Stimulated activated CD4-positive, alpha-beta T cell treated with anti-CD3 and anti-CD28 coated beads, Interleukin-15, amount 100 ng/mL, for 48 hours (primary cell): ENCODE measurements at places on chromosomes 6 and 20.

DNA sequence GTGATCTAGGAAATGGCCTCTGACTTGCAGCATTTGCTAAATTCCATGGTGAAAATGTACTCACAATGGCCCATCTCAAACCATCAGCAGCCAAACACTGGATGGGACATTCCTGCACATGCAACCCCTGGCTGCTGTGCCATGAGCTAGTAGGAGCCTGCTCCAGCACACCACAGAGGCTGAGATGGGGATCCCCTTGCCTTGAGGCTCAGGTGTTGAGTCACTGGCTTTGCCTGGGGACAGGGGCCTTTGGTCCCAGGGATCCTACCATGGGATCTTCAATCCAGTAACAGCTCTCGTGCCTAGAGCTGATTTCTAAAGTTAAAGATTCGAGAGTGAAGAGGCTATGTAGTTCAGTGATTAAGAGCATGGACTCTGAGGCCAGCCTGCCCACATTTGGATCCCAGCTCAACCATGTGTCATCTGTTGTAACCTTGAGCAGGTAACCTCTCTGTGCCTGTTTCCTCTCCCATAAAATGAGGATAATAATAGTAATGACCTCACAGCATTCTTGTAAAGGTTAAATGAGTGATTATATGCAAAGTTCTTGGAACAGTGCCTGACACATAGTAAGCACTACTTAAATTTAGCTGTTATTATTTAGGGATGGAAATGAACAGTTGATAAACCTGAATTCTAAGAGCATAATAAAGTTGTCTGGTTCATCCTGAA lies 16.4 kb downstream of the FOXQ1 start:
- no peak for DNase-seq

- DNase-seq, result no peak
Observed at GRCh38 chr6:36132246-36132895, 2.1 kb downstream of the MAPK13 start.

DNA sequence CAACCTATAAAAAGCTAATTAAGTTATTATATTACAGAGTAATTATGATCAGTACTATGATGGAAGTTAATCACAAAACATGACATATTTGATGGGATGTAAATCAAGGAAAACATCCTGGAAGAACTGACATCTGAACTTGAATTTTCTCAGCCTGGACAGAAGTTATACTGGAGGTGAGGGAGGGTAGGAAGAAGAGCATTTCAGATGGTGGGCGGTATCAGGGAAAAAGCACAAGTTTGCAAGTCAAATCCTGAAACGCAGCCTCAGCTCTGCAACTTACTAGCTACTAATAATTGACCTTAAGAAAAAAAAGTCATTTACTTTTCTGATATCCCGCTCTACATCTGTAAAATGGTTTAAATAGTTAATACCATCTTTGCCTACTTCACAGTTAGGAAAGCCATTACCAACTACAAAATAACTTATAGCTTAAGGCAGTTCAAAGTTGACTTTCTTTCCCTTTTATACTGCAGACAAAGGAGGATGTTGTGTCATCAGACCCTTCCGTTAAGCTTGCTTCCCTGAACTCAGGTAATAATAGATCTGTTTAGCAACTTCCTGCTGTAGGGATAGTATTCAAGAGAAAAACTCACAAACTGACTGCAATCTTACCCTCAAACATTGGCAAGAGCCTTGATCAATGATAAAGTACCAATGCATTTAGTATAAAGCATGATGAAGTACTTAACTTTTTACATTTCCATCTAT lies 21.0 kb downstream of the NOL7 start:
- DNase-seq, result no peak

- no peak for DNase-seq
Observed at GRCh38 chr20:62293111-62293784, 9.5 kb upstream of the ADRM1 start.

- DNase-seq, result peak; percentile 74
Observed at GRCh38 chr20:32743237-32744112, at the start of gene COMMD7. TSS of gene COMMD7 (minus strand) at chr20:32743467. CDS start at chr20:32743391, 76 bp downstream.

- DNase-seq, result no peak
Observed at GRCh38 chr6:747028-747427, 54.1 kb upstream of the EXOC2 start.

GRCh38 chr6:55438203-55438602 lies 110.9 kb downstream of the GFRAL start:
- DNase-seq, result no peak

- DNase-seq, result no peak
Observed at GRCh38 chr6:82902290-82902689, 163.4 kb downstream of the UBE3D start.

DNA sequence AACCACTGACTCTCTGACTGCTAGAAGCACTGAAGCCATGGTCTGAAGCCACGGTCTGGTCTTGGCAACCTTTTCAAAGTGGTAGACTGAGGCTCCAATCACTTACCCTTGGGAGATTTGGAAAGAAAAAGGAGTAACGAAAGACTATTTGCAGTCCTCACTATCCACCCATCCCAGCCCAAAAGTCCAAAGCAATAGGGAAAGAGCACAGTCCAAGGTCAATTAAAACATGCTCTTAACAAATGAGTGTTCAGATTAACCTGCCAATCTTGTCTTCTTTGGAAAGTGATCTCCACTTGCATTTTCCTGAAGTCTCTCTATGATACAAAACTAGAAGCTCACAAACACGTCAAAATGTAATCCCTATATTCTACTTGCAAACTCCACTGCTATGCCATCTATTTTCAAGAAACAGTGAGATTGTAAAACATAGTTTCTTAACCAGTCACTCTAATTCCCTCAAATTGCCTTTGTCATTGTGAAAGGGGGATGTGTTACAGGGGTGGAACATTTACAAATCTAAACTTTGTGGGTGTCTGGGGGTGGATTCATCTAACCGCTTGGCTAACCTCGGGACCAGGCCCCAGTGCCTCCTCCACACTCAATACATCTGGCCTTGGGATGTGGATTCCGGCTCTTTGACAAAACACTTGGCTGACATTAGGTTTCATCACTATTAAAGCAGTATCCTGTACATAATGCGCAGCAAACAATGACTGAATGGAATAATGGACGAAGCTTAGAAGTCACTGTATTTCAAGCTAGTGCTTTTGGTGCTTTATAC lies 56.4 kb downstream of the B4GALT5 start:
- no peak for DNase-seq

DNA sequence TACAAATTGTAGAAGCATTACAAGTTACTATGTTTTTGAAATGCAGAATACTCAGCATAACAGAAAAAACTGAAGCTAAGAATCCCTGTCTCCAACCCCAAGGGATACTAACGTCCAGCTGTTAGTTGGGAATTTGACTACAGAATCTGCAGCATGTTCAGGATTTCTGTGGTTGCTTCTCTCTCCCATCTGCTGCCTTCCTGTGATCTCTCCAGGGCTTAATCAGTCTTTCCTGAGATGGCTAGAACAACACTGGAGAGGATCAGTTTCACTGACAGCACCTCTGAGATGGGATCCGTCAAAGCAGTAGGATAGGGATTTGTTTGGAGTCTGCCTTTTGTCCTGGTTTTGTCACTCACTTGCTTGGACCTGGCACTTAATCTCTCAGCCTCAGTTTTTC lies 73.3 kb upstream of the NUP153 start:
- no peak for DNase-seq

DNA sequence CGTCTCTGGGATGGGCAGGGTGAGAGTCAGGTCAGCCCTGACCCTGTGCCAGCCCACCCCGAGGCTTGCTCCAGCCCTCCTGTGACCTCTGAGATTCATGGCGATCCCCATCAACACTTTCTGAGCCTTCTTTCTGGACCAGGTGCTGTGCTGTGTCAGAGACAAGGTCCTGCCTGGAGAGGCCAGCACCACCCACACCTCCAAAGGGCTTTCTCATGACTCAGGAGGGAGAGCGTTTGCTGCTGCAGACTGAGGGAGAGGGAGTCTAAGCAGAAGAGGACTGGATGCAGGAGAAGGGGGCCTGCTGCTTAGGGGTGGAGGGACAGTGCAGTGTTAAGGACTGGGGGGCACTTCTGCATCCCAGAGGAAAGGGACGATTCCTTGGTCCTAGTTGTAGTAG lies 193.5 kb downstream of the LRFN2 start:
- no peak for DNase-seq

DNA sequence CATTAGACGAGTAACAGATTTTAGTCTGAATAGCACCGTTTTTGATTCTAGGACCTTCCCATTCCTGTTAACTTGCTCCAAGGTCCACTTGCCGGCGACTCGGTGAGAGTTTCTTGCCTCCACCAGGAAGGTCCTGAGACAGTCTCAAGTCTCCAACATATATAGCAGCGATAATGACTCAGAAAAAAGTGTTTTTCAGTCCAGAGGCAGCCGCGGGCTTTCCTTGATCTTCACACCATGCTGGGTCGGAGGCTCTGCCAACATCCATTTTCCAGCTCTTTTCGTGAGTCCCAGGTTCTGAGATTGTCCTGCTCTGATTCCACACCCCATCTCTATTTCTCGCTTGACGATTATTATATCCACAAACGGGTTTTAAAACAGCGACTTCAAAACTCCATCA lies 170.5 kb downstream of the GPX5 start:
- DNase-seq, result no peak

DNA sequence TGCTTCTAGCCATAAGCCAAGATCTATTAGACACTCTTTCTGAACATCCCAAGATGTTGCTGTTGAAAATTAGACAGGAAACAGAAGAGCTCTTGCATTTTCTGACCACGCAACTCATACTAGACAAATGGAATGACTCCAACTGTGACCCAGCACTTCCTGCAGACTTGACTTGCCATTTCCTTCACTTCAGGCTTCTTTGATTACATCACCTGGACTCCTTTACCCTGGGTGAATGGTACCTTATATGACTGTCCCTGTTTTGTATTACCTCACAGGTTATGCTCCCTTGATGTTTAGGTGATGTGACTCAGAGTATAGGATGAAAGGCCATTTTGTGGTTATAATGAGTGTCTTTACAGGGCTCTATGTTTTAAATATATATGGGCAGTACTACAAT lies 236.1 kb downstream of the BMP2 start:
- DNase-seq, result no peak

- DNase-seq, result no peak
Observed at GRCh38 chr6:148984531-148985056, 237.8 kb downstream of the UST start.

GRCh38 chr6:1604158-1605003 lies 5.3 kb upstream of the FOXC1 start:
- DNase-seq, result no peak

DNA sequence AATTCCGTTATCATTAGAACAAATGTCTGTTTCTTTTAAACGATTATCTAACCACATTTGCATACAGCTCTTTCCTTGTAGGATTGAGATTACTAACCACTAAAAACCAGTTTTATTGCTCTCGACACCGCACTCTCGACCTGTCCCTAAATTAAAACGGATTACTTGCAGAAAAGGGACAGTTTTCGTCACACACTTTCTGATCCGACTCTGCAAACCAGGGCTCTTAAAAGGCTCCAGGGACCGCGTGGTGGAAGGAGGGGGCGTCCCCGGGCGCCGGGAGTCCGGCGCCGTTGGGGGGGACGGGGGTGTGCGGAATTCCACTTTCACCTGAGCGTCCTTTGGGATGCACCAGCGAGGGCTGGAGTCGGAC lies 731 bp downstream of the MAK start:
- no peak for DNase-seq

GRCh38 chr20:17226410-17227218 lies at the start of gene PCSK2:
TSS of gene PCSK2 (plus strand) at chr20:17227040. CDS start at chr20:17227306, 266 bp downstream.
- DNase-seq, result no peak

DNA sequence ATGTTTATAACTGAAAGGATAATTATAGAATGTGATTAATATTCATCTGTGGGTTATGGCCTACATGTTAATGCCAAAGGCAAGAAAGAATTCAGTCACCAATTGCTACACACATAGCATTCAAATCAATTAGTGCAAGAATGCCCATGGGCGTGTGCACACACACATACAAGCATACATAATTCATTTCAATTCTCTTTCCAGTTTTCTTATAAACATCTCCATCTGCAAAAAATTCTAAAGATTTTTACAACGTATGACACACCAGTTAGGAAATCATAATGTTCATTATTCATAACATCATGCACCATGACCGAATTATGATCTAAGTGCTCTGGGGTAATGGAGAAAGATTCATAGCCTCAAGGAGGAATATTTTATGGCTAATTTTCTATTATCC lies 111.0 kb upstream of the ADTRP start:
- no peak for DNase-seq

DNA sequence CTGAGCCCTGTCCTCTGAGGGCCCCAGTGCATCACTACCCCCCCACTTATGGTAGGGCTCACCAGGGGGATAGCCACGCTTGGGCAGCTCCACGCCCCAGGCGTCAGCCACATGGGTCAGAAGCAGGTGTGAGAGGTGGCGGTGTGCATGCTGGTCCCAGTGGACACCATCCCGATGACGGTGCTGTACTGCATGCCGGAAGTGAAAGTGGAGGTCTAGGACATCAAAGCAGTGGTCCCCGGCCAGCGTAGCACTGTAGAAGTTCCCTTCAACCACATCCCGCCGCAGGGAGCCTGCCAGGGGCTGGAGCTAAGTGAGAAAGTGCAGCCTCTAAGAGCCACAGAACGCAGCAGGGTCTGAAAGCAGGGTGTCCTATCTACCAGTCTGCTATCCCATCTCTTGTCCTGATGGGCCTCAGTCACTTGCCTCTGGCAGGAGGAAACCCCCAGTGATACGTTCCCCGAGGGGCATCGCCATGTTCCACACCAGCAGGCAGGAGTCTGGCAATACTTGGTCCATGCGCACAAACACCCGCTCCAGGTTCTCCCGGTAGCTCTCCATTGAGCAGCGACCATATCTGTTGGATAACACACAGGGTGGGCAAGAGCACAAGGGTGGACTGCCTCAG lies 2.2 kb downstream of the PCED1A start:
- DNase-seq, result no peak

DNA sequence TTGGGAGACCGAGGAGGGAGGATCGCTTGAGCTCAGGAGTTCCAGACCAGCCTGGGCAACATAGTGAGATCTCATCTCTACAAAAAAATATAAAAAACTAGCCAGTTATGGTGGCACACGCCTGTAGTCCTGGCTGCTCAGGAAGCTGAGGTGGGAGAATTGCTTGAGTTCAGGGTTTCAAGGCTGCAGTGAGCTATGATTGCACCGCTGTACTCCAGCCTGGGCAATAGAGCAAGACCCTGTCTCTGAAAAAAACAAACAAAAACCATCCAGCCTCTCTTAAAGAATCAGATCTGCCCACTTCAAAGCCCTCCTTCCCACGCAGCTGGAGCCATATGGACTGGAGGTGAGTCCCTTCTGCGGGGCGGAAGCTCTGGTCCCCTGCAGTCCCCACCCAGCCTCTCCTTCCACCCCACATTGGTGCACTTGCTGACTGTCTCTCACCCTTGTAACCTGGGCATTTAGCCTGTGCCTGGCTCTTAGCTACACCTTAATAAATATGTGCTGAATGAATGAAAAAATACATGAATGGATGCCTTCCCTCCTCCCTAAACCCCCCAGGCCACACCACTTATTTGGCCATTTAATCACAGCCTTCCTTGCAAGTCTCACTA lies 7.2 kb upstream of the PARD6B start:
- DNase-seq, result no peak
